Left ventricle myocardium superior (tissue), 1 donor: ENCODE measurements at places on chromosomes 2 and 18.

DNA sequence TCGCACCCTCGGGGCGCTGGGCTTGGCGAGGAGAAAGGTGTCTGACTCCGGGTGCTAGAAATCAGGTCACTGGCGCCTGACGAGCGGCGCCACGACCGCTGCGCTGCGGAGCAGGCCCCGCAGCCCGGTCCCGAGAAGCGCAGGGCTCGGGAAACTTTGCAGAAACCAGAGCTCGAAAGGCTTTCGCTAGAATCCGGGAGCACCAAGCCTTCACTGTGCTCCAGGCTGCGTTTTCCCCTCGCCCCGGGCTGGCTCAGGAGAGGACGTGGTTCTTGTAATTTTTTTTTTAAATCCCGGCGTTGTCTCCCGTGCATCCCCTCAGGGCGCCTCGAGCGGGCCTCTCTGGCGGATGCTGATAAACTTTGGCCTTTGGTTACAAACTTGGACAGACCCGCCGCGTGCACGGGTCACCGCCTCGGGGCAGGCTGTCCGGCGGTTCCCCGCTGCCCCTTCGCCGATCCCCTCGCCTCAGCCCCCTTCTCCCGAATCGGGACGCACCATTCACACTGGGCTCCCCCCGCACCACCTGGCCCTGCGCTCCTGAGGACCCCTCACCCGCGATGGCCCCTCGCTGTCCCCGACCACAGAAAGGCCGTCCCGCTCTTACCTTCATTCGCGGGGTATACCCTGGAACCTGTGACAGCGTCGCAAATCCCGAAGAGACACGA is 419 bp downstream of the EPHA4 start:
- DNase-seq, result peak; percentile 57

GRCh38 chr2:18722101-18722500 is 132.7 kb upstream of the NT5C1B start:
- no peak for DNase-seq

GRCh38 chr2:84687498-84688149 is 171.3 kb downstream of the DNAH6 start:
- no peak for DNase-seq

DNA sequence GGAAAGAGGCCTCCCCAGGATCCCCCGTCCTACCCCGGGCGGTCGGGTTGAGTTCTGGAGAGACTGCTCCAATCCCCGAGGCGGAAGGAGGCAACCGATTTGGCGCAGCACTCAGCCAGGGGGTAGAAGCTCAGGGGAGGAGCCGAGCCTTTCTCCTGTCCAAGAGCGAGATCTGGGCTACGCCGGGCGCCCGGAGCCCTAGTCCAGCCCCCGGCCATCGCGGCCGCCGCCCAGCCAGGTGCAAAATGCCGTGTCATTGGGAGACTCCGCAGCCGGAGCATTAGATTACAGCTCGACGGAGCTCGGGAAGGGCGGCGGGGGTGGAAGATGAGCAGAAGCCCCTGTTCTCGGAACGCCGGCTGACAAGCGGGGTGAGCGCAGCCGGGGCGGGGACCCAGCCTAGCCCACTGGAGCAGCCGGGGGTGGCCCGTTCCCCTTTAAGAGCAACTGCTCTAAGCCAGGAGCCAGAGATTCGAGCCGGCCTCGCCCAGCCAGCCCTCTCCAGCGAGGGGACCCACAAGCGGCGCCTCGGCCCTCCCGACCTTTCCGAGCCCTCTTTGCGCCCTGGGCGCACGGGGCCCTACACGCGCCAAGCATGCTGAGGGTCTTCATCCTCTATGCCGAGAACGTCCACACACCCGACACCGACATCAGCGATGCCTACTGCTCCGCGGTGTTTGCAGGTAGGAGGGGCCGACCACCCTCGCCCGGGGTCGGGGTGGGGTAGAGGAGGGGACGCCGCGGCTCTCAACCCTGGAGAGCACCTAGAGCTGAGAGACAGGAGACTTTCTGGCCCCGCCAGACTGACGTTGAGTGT is at the start of gene DYSF:
DYSF (plus strand) TSS at position 158 of the 817 bp plus-strand sequence.
- peak; percentile 78 for DNase-seq

- DNase-seq, result no peak
Observed at GRCh38 chr18:40108596-40108995, 1846.4 kb upstream of the PIK3C3 start.
